ENCODE measurements at places on chromosomes 7 and 10.

DNA sequence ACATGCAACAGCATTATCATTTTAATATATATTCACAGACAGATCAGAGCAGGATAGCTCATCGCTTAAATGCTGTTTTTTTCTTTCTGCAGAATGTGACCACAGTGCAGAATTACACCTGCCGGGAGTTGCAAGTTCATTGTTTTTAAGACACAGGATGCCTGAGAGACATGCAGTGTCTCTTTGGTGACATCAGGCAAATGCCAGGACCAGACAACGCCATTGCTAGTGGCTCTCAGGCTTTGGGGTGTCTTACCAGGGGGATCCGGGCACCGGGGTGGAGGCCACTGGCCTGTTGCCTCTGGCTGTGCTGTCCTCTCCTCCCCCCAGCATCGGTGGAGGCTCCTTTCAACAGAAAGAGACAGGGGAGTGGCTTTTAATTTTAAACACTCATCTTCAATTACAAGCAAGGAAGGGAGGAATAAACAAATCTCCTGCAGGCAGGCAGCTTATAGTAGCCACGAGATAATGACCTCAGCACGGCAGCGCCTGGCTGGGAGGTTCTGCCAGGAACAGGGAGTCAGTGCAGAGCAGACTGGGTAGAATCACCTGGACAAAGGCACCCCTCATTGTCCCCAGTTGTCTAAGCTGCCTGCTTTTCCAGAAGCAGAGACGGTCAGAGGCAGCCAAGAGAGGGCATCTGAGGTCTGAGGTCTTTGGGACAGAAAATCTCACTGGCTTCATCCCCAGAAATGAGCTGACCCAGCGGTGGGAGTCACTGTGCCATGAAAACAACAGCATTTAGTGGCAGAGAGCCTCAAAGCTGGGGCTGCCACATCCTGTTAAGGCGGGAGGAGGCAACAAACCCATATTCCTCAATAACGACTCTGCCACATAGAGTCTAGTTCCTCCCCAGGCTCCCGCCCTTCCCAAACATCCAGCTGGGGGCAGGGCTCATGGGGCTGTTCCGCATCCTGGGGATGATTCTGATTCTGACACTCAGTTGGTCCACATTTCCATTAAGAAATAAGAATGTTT is 148.4 kb downstream of the TCERG1L start:
- no peak for DNase-seq

- DNase-seq: no peak
Observed at GRCh38 chr10:118873738-118874105, 119.0 kb upstream of the CACUL1 start.

DNA sequence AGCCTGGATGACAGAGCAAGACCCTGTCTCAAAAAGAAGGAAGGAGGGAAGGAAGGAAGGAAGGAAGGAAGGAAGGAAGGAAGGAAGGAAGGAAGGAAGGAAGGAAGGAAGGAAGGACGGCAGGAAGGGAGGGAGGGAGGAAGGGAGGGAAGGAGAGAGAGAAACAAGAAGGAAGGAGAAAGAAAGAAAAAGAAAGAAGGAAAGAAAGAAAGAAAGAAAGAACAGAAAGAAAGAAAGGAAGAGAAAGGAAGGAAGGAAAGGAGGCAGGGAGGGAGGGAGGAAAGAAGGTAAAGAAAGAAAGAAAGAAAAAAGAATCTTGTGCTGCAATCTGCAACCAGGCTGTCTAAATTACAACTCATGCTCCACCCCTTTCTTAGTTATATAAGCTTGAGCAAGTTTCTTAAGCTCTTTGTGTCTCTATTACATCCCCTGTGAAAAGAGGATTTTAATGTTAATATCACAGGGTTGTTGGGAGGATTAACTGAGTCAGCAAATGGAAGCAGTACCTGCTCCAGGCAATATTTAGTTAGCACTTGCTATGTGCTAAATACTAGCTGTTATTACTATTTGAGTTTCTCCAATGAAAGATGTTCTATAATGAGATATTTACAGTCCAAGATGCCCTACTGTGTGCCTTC is 917.9 kb upstream of the AUTS2 start:
- DNase-seq: no peak

GRCh38 chr10:49367600-49367999 is 28.3 kb downstream of the DRGX start:
- DNase-seq: no peak

DNA sequence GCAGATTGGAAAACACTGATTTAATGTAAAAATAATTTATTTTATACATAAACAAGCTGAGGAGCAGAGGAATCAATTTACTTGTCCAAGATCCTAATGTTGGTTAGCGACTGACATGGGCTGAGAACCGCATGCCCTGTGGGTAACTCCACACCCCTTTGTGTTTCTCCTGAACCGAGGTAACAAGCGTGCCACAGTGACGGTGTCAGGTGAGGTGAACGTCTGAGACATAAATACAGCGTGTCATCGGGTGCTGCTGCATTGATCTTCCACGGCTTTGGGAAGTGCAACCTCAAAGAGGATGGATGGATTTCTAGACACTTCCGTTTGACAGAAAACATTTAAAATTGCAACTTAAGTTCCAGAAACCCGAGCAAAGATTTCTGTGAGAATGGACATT is 386.8 kb upstream of the ADARB2 start:
- no peak for DNase-seq

DNA sequence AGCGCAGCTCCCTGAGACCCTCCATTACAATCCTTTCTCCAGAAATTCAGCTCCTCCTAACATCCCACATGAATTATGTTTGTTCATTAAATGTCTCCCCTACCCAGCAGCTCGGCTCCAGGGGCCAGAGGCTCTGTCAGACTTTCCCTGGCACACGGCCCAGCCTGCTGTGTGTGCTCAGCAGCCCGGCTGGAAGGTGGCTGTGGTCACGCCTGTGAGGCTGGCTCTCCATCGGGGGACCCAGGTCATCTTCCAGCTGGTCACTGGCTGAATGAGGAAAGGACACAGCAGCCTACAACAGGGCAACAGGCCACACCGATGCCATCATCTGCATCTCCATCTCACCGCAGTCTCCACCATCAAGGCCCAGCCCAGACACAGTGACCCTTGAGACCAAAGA is 219.8 kb downstream of the MAD1L1 start:
- no peak for DNase-seq

- no peak for DNase-seq
Observed at GRCh38 chr10:5609952-5610616, 56.3 kb downstream of the ASB13 start.

DNA sequence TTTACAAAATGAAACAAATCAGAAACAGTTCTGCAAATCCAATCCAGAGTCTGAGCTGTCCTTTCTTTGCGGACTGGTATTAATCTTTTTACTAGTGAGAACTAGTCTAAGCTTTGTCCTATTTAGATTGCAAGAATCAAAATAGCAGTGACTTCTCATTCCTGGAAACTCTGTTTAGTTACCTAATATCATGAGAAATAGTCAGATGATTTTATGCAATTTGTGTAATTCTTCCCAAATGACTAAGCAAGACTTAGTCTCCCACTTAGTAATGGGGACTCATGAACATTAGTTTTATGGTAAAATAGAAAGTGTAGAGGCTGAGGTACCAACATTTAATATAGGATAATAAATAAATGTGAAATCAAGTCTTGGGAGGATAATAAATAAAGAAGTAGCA is 341.3 kb downstream of the DNAJB9 start:
- DNase-seq: no peak

GRCh38 chr10:114547514-114547913 is 110.6 kb downstream of the ABLIM1 start:
- DNase-seq: no peak

DNA sequence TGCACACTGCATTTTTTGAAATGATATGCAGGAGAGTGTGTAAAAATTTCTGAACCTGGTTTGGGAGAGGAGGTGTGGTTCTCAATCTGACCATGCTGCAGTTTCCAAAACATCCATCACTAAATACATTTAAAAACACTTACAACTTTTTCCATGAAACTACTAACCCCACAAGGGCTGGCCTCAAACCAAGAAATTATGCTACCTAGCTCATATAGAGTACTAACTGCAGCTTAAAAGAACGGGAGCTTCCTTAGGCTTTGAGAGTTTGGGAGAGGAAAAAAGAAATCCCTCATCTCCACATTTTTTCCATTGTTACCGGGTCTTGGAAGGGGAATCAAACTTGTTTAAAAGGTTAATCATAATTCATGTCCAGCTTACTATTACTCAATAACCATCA is 214.2 kb downstream of the GLI3 start:
- no peak for DNase-seq

GRCh38 chr10:71575451-71575850 is 144.1 kb downstream of the C10orf105 start:
- no peak for DNase-seq

DNA sequence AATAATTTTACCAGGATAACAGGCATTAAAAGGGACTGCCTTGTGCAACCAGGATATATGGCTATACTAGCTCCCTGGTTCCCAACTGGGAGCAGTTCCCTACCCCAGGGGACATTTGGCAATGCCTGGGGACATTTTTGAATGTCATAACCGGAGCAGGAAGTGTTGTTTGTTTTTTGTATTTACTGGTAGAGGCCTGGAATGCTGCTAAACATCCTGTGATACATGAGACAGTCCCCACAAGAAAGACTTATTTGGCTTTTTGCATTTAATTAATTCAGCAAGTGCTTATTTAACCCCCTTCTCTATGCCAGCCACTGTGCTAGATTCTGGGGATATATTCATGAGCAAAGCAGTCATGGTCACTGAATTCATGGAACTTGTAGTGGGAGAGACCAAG is 181.2 kb downstream of the BBS9 start:
- no peak for DNase-seq

DNA sequence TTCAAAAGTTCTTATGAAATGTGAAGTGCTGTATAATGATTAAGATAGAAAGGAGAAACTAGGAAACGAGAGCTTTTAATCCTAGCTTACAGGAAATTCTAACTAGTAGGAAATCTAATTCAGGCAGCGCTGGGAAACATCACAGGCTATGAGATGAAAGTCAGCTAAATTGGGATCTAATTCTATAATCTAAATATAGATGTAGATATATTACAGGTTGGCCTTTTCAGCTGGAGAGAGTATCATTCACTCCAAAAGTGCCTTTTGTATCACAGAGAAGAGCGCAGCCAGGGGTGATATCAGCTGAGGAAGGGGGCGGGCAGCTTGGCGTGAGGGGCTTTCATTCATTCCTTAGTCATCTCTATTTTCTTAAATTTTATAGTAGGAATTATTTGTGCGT is 157.0 kb downstream of the CUX1 start:
- DNase-seq: no peak

DNA sequence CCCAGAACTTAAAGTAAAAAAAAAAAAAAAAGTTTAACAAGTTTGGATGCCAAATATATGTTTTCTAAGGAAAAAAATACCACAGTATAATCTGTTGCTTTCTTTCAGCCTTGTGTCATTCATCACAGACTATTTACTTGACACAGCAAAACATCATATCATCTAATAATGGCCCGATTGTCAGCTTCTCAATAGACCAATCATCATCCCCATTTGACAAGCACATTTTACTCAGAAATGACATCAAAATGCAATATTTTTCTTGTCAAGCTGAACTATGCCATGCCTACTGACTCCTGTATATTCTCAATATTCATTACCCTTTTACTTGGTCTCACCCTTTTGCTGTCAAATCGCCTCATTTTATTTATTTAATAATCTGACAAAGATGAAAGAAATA is 249.7 kb downstream of the NRG3 start:
- no peak for DNase-seq

- no peak for DNase-seq
Observed at GRCh38 chr7:98086281-98086718, 20.4 kb upstream of the LMTK2 start.

- DNase-seq: no peak
Observed at GRCh38 chr7:101386558-101387231, 24.0 kb downstream of the COL26A1 start.
